ENCODE measurements at places on chromosomes 1 and 21. TPM values are rescaled to one million over a fixed set of nuclear protein-coding genes. Genes with fewer than 3 reads are reported as not detected.

The POGK gene
- 70.0 TPM for total RNA-seq

The TINAGL1 gene
- total RNA-seq: 218 TPM

The UBXN10 gene
- 3.6 TPM for total RNA-seq

The NME7 gene
- total RNA-seq: 28.1 TPM

The BLACAT1 gene
- 0.16 TPM for total RNA-seq

The APOBEC4 gene
- total RNA-seq: not detected

The NR5A2 gene
- 5.9 TPM for total RNA-seq

The MMP23B gene
- total RNA-seq: 16.6 TPM

The HRNR gene
- total RNA-seq: not detected

The GJA5 gene
- 5.0 TPM for total RNA-seq

The FCMR gene
- 17.1 TPM for total RNA-seq

The KRTAP8-1 gene
- total RNA-seq: not detected

The HENMT1 gene
- total RNA-seq: 8.8 TPM

The CBS gene
- 65.8 TPM for total RNA-seq

The TRIM45 gene
- total RNA-seq: 8.0 TPM

The PPFIA4 gene
- total RNA-seq: 2.4 TPM

The CDA gene
- total RNA-seq: 3.5 TPM

The TAL1 gene
- 3.2 TPM for total RNA-seq

The PRDX6 gene
- 167 TPM for total RNA-seq

The CORT gene
- total RNA-seq: 0.47 TPM

The PPIAL4G gene
- 0.34 TPM for total RNA-seq

The PHACTR4 gene
- 44.1 TPM for total RNA-seq

The KRTAP13-2 gene
- total RNA-seq: not detected

The DYNLT5 gene
- total RNA-seq: 3.1 TPM

The LCE1C gene
- not detected for total RNA-seq

The IGSF21 gene
- total RNA-seq: 6.6 TPM

The GOLT1A gene
- total RNA-seq: 26.0 TPM

The PCP4 gene
- total RNA-seq: 49.3 TPM

The IFFO2 gene
- 15.0 TPM for total RNA-seq

The KRTAP10-12 gene
- total RNA-seq: not detected

The SPRR1A gene
- total RNA-seq: 13.8 TPM

The KIF26B gene
- 8.0 TPM for total RNA-seq

The KRTAP19-1 gene
- not detected for total RNA-seq

Measured in ureter (tissue), 1 donor.